ENCODE measurements at places on chromosomes 2 and 18.

DNA sequence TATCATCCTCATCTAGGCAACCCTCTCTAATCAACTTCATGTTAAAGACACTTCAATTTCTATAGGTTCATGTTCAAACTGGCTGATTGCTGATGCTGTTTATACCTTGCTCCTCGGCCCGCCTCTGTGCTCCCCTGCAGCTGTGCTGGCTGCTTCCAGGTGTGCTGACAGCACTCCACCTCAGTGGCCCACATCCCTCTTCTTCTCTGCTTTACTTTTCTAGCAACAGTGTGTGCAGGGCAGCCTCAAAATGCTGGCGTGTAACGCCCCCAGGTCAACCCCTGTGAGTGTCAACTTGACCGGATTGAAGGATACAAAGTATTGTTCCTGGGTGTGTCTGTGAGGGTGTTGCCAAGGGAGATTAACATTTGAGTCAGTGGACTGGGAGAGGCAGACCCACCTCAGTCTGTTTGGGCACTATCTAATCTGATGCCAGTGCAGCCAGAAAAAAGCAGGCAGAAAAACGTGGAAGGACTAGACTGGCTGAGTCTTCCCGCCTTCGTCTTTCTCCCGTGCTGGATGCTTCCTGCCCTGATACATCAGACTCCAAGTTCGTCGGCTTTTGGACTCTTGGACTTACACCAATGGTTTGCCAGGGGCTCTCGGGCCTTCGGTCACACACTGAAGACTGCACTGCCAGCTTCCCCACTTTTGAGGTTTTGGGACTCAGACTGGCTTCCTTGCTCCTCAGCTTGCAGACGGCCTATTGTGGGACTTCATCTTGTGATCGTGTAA, 94.7 kb downstream of the COL6A3 start:
- no peak for DNase-seq

DNA sequence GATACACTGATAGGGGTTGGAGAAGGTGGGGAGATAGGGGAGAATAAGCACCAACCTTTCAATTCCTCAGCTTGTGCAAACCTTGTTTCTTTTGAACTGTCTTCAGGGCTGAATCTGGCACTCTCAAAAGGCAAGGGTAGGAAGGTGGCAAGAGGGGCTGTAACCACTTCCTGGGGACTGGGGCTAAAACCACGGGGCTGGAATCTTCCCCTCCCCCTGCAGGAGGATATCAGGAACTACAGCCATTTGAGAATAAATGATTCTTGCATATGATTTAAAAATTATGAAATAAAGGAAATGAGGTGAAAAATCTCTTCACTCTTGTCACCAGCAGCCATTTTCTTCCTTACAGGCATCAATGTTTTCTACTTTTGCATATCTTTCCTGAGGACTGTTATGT, 50.8 kb downstream of the ATOH8 start:
- no peak for DNase-seq

DNA sequence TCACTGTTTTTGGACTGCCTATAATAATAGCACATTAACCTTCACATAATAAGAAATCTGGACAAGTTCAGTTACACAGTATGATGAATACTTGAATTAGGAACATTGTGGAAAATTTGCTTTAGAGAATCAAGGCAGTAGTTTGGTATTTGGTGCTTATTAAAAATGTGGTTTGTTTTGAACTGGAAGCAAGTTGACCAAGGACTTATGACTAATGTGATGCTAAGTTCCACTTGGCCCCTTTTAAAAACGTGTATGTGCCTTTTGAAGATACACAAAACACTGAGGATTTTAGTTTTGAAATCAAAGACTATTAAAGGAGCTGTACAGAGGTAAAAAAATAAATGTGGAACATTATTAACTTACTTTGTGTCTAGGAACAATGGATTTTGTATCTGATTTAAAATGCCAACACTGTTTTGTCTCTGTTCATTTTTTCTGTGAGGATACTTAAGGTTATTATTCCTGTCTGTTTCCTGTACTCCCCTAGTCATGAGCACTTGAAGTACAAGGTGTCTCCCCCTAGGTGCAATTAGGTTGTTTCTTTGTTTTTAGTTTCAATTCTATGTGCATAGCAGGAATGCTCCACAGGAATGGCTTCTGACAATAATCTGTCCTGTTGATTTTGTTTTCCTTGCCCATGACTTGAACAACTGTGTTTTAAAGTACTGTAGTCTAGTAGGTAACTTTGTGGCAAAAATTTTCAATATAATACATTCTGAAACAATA, 49.6 kb upstream of the PTH2R start:
- no peak for DNase-seq

DNA sequence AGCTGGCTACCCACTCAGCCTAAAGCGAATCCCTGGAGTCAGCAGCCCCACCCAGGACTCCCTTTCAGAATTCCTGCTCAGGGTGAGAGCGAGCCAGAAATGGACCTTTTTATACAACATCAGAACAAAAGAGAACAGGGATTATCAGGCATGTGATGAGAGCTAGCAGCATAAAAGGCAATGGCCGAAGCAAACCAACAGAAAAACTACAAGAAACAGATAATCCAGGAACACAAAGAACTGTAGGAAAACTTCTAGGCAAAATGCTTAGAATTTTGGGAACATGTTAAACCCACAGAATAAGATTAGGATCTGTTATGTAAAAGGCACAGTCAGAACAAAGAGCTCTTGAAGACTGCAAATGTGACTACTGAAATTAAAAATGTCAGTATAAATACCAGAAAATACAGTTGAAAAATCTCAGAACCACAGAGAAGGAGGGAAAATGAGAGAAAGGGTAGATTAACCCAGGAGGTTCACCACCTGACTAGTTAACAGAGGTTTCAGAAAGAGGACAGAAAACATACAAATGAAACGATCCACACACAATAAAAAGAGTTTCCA, 31.3 kb downstream of the ITGA6 start:
- no peak for DNase-seq

DNA sequence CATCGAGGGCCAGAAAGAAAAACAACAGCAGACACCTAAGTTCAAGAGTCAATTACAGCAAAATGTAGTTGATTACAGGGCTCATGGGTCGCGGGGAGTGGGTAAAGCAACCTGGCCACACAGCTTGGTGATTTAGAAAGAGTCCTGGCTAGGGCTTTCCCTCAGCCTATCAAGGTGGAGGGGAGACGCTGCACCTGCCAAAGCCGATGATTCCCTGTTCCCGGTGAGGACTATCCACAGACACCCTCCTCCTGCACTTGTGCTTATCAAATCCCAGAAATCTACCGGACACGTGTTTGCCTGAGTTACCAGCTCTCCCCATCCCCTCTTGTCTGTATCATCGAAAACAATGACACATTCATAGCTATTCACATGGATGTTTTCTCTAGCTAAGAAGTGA, 7.0 kb upstream of the SOX11 start:
- DNase-seq = no peak

DNA sequence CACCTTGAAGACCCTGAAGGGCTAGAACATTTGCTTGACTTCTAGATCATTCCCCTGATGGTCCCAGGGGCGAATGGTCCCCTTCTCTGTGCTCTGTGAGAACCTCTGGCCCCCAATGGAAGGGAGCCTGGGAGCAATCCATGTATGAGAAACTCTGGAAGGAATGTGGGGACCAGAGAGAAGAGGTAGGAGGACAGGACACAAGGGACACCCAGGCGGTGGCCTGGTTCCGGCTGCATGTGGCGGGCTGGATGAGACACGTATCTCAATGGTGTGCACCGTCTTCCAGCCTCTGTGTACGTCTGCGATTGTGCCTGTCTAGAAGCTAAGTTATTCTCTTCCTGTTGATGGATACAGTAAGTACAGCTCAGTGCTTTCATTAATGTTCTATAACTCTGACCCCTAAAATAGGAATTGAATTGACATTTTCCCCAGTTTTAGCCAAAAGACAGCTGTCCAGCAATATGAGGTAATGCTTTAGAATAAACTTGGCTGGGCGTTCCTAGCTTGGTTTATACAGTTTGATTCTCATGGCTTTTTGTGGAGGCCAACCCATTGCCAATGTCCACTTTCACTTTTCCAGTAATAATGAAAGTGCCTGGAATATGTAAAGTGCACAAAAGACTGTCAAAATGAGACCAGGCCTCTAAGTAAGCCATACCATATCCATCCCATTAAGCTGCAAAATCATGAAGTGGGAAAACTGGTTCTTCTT, 30.1 kb upstream of the COPS8 start:
- DNase-seq = no peak

DNA sequence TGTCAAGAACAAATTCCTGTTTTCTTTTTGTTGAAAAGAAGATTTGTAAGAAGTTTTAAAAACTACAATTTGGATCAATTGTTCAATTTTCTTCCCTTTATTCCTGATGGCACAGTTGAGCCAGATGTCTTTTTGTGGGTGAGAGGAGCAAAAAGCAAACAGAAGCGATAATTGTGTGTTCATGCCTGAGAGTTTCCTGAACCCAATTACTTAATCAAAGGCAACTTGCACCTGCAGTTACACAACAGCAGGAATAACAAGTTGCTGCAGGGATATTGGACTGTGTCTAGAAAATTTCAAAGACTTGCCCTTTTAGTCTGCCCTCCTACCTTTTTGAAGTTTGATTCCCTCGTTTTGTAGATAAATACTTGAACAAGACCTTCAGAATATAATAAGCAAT, 383.6 kb downstream of the DSEL start:
- DNase-seq = no peak

- no peak for DNase-seq
Observed at GRCh38 chr2:197591339-197592072, 75.6 kb downstream of the MOB4 start.

DNA sequence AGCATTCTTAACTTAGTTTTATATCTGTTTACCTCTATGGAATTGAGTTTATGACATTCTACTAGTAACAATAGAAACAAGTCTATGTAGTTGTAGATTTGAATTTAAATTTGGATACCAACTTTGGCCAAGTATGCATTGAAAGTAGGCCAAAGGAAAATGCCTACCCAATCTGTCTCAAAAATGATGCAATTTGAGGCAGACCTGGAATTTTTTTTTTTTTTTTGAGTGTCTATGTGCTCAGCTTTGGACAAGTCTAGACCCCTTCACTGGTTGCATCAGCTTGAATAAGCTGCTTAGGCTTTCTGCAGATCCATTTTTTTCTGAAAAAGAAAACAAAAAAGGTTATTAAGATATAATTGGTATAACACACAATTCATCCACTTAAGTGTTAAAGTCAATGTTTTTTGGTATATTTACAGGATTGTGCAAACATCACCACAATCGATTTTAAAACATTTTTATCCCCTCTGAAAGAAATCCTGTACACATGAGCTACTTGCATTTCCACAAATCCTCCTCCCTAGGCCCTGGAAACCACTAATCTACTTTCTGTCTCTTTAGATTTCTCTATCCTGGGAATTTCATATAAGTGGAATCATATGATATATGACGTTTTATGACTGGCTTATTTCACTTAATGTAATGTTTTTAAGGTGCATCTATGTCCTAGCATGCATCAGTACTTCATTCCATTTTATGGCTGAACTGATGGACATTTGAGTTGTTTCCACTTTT, 185.1 kb upstream of the CCDC68 start:
- no peak for DNase-seq

GRCh38 chr2:98702858-98703620, 27.9 kb downstream of the MGAT4A start:
- DNase-seq = no peak

DNA sequence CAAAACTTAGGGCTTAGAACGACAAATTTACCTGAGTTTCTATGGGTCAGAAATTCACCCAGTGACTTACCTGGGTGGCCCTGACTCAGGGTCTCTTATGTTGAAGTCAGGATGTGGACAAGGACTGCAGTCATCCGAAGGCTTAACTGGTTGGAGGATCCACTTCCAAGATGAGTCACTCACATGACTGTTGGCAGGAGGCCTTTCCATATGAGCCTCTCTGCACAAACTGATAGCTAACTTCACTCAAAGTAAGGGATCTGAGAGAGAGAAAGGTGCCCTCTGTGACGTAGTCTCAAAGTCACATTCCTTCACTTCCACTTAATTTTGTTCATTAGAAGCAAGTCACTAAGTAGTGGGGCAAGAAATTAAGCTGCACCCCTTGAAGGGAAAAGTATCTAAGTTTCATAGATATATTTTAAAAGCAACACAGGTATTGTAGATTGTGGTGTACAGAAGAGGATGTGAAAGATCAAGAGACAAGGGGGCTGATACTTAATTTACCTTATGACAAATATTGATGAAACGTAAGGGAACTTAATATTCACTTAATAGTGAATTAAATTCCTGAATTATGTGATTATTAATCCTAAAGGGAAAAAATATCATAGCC, 48.4 kb downstream of the TANK start:
- no peak for DNase-seq

GRCh38 chr2:43129676-43130547, 96.5 kb downstream of the ZFP36L2 start:
- DNase-seq = no peak

DNA sequence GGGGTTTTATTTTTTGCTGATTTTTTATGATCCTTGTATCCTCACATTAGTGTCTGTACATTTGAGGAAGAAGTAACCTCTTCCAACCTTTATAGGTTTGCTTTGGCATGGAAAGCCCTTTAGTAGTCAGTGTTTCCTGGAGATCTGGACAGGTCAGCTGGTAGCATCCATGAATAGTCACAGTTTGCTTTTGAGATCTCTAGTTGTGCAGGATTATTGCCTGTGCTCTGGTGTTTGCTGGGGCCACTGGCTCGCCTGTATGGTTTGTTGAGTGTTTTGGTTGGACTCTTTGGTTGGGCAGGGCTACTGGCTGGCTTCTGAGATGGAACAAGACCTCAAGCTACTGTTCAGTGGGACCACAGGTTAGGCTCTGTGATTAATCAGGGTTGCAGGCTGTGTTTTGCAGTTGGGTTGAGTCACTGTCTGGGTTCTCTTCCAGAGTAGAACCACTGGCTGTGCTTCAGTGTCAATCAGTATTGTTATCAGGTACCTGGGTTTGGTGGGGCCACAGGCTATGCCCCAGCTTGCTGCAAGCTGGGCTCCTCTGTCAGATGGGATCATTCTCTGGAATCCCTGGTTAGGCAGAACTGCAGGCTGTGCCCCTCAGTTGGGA, 20.0 kb downstream of the SP140L start:
- DNase-seq = no peak

GRCh38 chr2:55063226-55063625, 13.0 kb upstream of the RTN4 start:
- DNase-seq = no peak

GRCh38 chr2:63790906-63791305, 50.8 kb upstream of the UGP2 start:
- DNase-seq = no peak

DNA sequence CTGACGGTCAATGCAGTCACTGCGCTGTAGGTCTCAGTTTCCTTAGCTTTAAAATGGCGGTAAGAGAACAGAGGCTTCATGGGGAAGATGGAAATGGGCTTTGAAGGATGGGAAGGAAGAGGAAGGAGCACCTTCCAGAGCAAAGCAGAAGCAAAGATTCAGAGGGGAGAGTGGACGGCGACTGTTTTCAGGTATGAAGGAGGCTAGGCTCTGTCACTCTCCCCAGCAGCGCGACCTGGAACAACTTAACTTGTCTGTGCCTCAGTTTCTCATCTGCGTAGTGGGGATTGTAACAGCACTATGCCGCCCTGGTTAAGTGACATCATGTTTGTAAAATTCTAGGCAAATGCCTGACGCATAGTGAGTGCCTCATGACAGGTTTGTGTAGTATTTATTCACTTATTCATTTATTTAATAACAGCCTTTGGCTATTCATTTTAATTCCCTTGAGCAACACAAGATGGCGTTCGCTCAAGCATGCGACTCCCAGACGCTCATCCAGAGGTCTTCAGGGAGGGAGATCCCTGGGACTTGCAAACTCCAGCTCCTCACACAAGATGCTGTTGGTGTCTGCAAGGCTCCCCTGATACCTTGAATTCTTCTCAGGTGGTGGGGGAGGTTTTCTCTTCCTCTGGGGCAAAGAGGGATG, 336.3 kb downstream of the DYSF start:
- no peak for DNase-seq
